ENCODE measurements at places on chromosomes 4 and X.
A peak's percentile ranks its signal among the peaks of the same experiment; 100 is the strongest.

- no peak for DNase-seq
Observed at GRCh38 chr4:79820427-79820826, 252.6 kb downstream of the ANTXR2 start.

DNA sequence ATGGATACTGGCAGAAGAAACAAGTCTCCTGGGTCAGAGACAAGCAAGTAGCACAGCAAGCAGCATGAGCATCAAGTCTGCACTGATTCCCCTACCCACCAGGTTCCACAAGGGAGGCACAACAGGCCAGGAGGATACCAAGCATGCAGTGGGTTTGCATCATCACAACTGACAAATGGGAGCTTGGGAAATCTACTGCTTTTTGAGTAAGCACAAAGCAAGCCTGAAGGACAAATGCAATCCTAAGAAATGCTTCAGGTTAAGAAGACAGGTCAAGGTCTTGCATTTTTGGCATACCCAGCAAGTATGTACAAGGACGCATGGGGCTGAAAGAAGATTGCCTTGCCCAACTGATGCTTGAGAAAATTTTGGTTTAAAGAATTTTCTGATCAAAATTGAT, 279.6 kb downstream of the PDGFC start:
- no peak for DNase-seq

GRCh38 chr4:68361146-68361589, 11.3 kb upstream of the YTHDC1 start:
- DNase-seq = no peak

DNA sequence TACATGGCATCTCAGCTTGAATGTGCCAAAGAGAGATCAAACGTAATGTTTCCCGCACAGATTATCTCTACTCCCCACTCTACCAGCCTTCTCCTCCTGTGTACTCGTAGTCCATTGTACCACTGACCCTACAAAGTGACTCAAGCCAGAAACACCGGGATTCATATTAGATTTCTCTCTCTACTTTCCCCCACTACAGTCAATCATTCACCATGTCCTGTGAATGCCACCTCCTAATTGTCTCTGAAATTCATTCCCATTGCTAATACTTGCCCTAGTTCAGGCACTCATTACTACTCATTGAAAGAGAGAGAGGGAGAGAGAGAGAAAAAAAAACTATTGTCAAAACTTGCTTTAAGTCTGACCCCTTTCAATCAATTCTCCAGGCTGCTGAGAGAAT, 78.2 kb upstream of the LHFPL1 start:
- DNase-seq = no peak

DNA sequence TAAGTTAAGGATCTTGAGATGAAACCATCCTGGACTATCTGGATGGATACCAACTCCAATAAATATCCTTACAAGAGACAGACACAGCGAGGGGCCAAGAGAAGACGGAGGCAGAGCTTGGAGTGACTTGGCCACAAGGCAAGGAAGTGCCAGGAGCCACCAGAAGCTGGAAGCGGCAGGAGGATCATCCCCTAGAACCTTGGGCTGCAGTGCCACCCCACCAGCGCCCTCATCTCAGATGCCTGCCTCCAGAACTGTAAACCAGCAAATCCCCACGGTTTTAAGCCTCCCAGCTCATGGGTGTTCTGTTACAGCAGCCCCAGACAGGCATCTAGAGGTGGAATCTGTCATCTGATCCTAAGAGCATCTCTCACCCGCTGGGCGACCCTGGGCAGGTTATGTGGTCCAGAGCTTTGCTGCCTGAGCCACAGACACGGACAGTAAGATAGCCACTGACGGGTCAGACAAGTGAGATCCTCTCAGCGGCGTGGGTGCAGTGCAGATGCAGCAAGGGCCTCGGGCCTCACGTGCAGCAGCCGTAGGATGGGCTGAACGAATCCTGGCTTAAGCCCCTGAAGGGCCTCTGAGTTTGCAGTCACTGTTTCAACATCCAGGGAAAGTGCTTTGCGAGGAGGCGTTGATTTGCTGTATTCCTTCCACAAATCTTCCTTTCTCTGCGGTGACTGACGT, 25.1 kb upstream of the MXD4 start:
- DNase-seq = peak; percentile 31

DNA sequence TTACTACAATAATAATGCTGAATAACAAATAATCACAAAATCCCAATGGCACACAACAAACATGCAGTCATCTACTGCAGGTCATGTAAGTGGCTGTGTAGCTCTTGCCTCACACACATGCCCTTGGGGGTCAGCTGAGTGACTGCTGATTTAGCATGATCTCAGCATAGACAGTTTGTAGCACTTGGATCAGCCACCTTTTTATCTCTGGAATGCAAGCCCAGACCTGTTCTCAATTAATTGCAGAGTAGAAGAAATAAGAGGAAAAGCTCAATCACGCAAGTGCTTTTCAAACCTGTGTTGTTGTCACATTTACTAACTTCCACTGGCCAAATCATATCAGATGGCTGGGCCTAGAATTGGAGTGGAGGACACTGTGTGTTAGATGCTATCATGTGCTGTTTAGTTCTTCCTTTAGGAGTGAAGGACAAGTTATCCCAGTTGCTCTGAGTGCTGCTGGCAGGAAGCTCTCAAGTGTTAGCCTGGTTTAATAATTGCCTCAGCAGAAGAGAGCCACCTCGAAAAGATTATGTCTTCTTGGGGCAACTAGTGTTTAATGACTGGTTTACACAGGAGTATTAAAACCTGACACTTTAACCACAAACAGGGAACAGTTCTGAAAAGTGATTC, 128.3 kb upstream of the EPHA5 start:
- no peak for DNase-seq

- DNase-seq = no peak
Observed at GRCh38 chr4:148112231-148112982, 329.8 kb downstream of the NR3C2 start.

GRCh38 chr4:95985791-95986550, 146.1 kb downstream of the PDHA2 start:
- DNase-seq = no peak

DNA sequence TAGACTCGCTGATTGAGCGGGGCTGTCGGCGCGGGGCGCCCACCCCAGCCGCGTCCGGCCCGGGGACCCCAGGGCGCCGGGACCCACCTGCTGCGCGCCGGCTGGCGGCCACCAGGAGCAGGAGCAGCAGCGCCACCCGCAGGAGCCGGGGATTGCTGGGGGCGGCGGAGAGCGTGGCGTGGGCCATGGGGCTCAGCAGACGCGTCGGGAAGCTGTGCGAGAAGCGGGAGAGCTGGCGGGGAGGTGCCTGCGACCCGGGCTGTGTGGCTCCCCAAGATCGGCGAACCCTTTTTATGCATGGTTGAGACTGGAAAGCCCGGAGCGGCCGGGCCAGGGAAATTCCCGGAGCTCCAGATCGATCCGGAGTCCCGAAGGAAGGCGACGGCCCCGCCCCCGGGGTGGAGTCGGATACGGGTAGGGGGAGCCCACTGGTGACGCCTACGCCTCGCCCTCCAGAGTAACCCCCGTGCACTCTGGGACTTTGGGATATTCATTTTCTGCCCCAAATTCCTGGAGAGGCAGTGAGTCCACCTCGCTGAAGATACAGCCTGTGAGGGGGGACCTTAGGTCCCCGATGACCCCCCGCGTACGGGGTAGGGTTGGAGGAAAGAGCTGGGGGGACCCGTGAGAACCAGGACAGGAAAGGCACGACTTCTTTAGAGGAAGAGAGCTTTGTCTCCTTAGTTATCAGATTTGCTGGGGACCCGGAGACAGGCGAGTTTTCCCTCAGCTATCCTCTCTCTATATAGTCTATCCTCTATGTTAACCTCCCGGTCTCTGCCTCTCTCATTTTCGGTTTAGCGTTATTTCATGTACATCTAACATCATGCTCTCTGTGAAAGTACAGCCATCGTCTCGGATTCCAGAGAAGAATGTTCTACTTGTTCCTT, at the start of gene CXCL3:
CXCL3 (minus strand) TSS at position 265 of the 890 bp plus-strand sequence; CDS start at position 187, 78 bp downstream.
- DNase-seq = peak; percentile 10

DNA sequence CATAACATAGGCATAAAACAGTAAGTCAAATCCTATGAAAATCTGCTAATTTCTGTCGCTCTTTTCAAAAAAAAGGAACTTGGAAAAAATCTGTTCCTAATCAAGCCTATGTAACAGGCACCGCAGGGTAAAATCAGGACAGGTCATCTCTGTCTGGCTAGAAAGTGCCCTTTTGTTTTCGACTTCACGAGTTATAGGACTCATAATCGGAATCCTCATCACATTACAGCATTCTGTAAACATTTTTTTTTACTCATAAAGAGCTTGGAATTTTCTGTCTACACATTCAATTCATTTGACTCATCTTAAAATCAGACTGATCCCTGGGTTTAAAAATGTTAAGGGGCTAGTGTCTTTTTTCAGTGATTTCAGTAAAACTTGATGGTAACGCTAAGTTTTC, 181.7 kb upstream of the TBC1D9 start:
- DNase-seq = no peak

DNA sequence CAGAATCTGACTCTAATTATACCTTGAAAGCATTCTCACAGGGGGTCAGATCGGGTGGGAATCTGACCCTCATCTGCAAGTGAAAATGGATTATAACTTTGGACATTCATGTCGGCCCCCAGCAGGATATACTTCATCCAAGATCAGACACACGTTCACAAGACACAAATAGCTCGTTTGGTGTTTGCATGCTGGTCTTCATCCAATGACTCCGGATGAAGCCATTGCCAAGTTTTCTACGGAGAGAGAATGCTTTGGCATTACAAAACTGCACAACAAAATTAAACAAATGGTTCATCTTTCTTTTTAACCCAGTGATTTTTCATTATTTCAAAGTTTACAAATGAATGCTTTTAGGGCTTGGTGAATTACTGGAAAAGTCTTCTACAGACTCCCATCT, 105.5 kb downstream of the MID1 start:
- DNase-seq = no peak

DNA sequence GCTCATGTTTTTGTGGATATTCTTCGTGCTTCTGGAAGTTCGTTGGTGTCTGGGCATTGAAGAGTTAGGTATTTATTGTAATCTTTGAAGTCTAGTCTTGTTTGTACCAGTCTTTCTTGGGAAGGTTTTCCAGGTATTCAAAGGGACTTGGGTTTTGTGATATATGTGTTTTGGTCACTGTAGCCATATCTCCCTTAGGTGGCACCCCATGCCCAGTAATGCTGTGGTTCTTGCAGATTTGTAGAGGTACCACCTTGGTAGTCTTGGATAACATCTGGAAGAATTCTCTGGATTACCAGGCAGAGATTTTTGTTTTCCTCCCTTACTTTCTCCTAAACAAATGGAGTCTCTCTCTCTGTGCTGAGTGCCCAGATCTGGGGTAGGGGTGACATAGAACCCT, 184.1 kb downstream of the TEX13C start:
- no peak for DNase-seq

DNA sequence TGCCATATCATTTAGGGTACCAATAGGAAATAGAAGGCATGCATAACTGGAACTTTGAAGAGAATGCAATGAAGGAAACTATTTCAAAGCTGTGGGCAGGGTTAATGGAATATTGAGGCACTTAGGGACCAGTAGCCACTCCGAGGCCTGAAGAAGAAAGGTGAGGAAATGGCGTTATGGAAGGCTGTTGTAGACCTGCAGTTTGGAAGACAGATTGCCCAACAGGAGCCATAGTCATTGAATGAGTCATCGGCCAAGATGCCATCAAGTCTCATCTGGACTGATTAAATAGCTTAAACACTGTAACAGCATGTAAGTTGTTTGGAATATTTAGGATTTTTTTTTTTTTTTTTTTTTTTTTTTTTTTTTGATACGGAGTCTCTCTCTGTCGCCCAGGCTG, 11.6 kb downstream of the CXCL13 start:
- DNase-seq = no peak

DNA sequence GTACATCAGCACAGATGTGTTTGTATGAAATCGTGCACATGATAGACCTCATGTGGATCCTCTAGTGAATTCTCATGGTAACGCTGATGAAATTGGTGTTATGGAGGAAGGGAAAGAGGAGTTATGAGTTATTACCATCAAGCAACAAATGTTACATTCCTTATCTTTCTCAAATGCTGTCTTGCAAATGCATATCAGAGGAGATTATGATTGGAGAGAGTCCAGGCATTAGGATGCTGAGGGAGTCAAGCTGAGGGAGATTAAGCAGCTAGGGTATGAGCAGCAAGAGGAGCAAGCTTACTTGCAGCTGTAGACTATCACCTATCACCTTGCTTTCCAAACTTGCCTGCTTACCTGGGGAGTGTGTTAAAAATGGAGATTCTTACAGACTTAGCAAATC, 36.8 kb upstream of the SFRP2 start:
- DNase-seq = no peak

- no peak for DNase-seq
Observed at GRCh38 chr4:182874304-182874751, 42.9 kb downstream of the DCTD start.

GRCh38 chr4:56733352-56733751, 52.3 kb upstream of the HOPX start:
- DNase-seq = no peak

- DNase-seq = no peak
Observed at GRCh38 chr4:185142564-185142911, 528 bp upstream of the SLC25A4 start.

DNA sequence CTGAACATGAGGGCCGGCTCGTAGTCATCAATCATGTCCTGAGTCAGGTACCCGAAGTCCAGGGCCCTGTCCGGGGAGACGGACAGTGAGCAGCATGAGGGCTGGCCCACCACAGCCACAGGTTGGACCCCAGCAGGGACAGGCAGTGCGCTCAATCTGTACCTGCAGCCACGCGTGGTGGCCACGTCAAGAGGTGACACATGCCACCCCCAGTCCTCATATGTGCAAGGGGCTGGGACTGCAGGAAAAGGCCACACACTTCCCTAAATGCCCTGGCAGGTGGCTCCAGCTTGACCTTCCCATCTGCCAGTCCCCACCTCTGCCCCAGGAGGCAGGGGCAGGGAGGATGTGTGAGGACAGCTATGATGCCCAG, 73.8 kb upstream of the MXD4 start:
- no peak for DNase-seq

DNA sequence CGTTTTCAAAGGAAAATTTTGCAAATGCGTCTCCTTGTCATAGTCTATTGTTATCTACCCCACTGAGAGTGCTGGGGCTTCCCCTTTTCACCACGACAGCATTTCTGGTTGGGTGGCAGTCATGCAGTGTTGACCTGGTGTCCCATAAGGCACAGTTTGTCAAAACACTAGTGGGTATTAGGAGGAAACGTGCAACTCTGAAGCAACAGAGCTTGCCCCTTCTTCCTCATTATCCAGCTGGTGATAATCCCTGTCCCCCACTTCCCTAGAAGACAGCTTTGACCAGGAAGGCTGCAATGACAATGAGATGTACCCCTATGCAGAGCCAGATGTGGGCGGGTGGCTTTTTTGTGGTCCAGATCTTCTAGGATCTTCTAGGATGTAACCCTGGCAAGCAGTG, 1.8 kb downstream of the TBC1D1 start:
- DNase-seq = no peak

- DNase-seq = no peak
Observed at GRCh38 chr4:95318044-95318443, 230.7 kb downstream of the UNC5C start.

DNA sequence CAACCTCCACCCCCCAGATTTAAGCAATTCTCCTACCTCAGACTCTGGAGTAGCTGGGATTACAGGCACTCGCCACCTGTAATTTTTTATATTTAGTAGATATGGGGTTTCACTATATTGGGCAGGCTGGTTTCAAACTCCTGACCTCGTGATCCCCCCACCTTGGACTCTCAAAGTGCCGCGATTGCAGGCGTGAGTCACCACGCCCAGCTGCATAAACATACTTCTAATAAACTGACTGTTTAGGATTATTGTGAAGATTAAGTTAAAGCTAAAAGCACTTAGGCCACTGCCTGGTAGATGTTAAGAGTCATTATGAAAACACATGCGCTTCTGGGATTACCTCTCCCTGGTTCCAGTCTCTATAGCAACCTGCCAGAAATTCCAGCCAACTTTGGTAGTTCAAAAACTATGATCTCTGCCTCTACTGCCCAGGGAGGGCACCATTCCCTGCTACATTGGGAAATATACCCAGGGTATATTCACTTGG, 30.2 kb upstream of the GRIA3 start:
- no peak for DNase-seq
